ENCODE measurements at places on chromosomes 7 and 10.

- no peak for DNase-seq
Observed at GRCh38 chr10:8825611-8826010, 771.1 kb downstream of the GATA3 start.

- DNase-seq: no peak
Observed at GRCh38 chr10:113899952-113900598, 45.6 kb downstream of the NHLRC2 start.

DNA sequence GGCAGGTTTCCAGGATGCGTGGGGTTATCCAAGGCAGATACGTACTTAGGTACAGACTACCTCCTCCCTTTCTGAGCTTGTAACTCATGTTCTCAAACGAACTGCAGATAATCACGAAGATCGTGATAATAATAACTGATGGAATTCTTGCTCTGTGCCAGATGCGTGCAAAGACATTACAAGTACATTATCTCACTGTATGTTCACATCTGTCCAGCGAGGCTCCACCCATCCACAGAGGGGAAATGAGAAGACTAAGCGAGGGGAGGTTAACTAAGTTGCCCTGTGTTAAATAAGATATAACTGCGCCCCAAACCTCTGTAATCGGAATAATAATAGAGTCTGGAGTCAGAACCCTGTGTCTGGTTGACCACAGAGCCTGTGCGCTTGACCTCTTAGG is 1.9 kb downstream of the GALNT17 start:
- DNase-seq: no peak

DNA sequence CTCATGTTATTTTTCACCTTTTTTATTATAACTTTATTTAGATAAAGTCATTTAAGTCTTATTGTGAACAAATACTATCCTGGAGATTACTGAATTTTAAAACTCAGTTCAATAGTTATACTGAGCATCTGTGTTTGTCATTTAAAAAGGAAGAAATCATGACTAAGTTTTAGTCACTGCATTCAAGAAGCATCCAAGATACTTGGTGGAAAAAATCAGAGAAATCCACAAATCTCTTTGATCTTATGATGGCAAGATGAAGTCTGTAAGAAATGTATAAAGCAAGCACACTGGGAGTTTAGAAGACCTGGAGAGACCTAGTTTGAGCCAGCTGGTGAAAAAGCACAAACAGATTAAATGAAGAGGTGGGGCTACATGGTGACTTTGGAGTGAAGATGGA is 529.8 kb upstream of the IGFBP3 start:
- no peak for DNase-seq

- no peak for DNase-seq
Observed at GRCh38 chr10:57891201-57892006, 376.3 kb downstream of the IPMK start.

DNA sequence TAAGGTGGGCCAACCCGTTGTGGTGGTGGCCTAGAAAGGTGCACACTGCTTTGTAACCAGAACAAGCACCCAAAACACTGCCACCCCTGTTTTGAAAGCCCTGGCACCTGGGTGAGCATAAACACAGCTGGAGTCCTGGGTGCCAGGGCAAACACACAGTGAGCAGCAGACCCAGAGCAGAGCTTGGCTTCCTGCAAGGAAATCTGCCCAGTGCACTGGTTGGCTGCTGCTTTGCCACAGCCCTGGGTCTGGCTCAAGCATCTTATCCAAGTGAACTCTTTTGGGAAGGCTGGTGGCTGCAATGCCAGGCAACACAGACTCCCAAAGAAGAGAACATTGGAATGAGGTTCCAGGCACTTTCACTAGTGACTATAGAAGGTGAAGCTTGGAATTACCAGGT is 145.5 kb upstream of the PDE1C start:
- DNase-seq: no peak

- no peak for DNase-seq
Observed at GRCh38 chr10:23381298-23382040, 36.9 kb upstream of the C10orf67 start.

DNA sequence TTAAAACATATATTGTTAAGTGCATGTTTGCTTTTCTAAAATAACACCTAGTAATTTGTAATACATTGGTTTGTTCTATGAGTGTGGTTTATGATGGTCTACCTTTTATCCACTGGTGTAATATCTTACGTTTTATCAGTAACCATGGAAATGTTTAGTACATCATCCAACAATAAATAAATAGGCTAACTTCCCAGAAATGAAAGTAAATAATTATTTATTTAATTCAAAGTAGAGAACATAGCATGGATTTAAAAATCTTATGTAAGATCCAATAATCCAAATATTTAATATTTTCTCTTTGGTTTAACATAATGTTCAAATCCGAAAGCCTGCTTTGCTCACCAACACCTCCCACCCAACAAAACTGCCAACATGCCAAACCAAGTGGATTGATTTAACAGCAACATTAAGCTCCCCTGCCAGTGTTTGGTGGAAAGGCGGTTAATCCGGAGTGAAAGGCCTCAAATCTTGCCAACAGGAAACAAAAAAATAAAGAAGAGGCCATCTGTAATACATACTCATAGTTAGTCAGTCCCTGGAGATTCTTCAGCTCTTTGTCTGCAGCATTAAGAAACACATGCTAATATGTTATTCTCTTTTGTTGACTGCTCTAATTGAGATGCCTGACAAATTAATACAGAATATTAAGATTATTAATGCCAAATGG is 897.8 kb downstream of the CNTNAP2 start:
- no peak for DNase-seq

DNA sequence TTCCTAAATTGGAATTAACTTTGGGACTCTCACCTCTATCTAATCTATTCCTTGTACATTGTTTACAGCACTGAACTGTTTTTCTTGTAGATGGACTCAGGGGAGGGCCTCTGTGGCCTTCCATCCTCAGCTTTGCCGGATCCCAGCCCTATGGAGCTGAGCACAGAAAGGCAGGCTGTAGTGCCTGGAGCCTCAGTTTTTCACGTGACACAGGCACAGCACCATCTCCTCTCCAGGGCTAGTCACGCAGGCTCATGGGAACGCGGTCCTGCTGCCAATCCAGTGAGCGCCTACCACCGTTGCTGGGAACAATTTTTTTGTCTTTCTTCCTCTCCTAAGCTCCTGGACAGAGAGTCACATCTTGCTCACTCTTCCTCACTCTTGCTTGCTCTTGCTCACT is 75.6 kb upstream of the DDC start:
- DNase-seq: no peak

GRCh38 chr7:46109437-46109836 is 188.4 kb upstream of the IGFBP3 start:
- DNase-seq: no peak

- no peak for DNase-seq
Observed at GRCh38 chr10:125043841-125044658, 102.1 kb downstream of the ZRANB1 start.

DNA sequence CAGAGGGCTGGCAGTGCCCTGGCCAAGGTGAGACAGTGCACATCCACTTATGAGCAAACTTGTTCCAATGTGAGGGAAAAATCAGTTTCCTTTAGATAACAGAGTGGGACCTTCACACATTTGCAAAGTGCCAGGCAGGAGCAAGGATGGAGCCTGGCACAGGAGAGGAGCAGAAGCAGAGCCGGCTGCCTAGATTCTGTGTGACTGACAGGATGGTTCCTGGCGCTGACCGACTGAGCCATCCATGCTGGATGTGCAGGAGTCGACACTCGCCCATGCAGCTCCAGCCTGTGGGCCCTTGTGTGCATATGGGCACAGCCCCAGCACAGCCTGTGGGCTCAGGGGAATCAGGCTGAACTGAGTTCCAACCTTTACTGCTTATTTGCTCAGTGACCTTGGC is 346.5 kb downstream of the GRID1 start:
- no peak for DNase-seq

- DNase-seq: no peak
Observed at GRCh38 chr10:43209074-43209455, 57.8 kb downstream of the RASGEF1A start.

- DNase-seq: no peak
Observed at GRCh38 chr7:42843205-42843800, 68.6 kb downstream of the C7orf25 start.

- no peak for DNase-seq
Observed at GRCh38 chr7:25989140-25989705, 162.8 kb upstream of the NFE2L3 start.

- no peak for DNase-seq
Observed at GRCh38 chr7:36344622-36345021, 45.0 kb upstream of the ANLN start.

GRCh38 chr7:24026351-24026750 is 257.6 kb upstream of the NPY start:
- DNase-seq: no peak

DNA sequence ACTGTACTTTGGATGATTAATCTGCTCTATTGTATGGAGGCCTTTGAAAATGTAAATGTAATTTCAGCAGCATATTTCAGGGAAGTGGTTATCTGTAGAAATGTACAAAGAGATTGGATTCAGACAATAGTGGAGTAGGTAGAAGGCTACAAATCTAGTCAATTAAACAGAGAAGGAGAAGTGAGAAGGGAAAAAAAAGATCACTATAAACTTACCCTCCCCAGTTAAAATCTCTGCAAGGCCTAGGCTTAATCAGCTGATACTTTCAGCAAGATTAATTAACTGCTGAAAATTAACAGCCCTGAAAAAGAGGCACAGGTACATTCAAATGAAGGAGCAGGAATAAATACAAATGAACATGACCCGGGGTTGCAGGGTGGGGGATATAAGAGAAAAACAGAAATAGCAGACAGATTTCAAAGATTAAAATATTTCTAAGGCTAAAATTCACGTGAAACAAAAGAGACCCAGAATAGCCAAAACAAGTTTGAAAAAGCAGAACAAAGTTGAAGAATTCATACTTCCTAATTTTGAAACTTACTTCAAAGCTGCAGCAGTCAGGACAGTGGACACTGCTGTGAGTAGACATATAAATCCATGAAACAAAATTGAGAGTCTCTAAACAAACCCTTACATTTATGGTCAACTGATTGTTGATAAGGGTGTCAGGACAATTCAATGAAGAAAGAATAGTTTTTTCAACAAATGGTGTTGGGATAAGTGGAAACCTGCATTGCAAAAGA is 96.0 kb downstream of the NRCAM start:
- DNase-seq: no peak
